Activated naive CD8-positive, alpha-beta T cell treated with anti-CD3 and anti-CD28 coated beads, Interleukin-2, amount 50 U/mL, for 16 hours (primary cell): ENCODE measurements at places on chromosomes 6 and 20.

- DNase-seq = no peak
Observed at GRCh38 chr20:52226370-52226769, 34.8 kb upstream of the ZFP64 start.

DNA sequence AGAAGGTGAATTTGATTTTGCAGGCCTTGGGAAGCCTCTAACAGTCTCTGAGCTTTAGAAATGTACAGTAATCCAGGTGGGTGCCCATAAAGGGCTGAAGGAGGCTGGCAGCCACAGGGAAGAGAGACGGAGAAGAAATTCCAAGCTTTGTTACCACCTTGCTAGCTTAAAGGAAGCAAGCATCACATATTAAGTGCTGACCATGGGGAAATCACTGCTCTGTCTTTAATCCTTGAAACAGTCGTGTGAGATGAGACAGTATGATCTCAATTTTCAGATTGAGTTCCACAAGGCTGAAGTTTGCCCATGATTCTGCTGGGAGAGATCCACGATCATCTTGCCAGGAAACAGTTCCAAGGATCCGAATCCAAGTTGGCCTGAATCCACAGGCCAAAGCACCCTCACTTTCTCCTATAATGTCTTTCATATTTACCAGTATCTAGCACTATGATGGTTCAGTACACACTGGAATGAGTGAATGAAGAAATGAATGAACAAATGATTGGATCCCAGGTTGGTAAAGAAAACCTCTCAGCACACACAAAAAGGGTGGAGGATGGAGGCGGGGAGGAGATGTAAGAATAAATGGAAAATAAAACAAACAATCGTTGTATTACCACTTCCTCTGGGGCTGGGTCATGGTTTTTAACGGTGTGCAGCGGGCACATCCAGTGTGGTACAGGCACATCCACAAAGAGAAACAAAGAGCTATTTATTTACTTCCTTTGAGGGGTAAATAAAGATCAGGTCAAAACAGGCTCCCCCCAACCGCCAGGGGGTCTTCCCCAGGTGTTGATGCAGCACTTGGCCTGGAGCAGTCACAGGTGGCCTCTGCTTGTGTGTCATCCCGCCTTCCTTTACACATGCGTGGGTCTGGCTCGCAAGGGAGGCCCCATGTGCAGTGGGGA lies 28.2 kb upstream of the TAF8 start:
- DNase-seq = peak; percentile 45

DNA sequence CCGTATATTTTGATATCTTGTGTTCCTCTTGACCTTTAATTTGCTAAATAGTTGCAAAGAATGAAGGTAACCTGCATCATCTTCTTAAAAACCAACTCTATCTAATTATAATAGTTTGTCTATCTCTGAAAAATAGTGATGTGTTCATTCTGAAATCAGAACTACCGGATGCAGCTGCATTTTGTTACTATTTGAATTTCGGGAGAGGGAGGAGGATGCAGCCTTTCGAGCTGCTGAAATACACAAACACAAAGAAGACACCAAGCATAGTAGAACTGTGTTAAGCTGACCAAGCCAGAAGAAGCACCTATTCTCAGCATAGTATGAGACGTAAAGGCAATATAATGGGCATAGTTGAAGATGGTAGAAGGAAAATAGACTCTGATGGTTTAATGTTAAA lies 33.1 kb downstream of the PTPN1 start:
- no peak for DNase-seq

DNA sequence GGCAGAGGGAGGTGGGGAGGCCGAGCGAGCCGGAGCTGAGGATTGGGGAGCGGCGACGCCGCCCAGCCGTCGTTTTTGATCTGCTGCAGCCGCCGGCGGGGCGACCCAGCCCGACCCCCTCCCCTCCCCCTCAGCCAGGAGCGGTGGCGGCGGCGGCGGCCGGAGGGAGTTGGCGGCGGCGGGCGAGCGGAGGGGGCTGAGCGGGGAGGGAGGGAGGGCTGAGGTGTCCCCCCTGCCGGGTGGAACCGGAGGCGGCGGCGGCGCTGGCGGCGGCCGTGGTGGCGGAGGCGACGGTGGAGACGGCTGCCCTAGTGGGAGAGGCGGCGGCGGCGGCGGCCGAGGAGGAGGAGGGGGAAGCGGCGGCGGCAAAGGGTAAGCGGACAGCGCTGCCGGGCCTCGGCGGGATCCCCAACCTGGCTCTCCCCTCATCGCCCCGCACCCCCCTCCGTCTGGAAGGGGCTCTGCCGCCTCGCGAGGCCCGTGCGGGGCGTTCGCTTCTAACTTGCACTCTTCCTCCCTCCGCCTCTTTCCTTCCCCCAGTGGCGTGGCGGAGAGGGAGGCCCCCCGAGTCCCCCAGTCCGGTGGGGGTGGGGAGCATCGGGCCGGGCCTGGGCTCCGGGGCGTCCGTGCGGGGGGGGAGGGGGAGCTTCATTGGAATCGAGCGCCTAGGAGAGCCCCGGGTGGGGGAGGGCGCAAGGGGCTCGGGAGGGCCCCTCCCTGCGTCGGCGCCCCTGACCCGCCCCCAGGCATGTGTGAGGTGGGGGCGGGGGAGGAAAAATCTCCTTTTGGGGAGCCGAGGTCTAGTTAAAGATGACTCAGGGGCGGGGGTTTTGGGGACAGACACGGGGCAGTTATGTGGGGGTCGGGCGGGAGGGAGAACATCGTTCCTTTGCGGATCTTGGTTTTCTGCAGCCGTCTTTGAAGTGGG lies at the start of gene TAB2:
Gene TAB2, plus strand, starts transcription at position 69 of the 928 bp plus-strand sequence. CDS start 52,286 bp downstream, outside the sequence.
- DNase-seq = peak; percentile 53

- DNase-seq = no peak
Observed at GRCh38 chr6:165519316-165519715, 143.7 kb downstream of the PDE10A start.

DNA sequence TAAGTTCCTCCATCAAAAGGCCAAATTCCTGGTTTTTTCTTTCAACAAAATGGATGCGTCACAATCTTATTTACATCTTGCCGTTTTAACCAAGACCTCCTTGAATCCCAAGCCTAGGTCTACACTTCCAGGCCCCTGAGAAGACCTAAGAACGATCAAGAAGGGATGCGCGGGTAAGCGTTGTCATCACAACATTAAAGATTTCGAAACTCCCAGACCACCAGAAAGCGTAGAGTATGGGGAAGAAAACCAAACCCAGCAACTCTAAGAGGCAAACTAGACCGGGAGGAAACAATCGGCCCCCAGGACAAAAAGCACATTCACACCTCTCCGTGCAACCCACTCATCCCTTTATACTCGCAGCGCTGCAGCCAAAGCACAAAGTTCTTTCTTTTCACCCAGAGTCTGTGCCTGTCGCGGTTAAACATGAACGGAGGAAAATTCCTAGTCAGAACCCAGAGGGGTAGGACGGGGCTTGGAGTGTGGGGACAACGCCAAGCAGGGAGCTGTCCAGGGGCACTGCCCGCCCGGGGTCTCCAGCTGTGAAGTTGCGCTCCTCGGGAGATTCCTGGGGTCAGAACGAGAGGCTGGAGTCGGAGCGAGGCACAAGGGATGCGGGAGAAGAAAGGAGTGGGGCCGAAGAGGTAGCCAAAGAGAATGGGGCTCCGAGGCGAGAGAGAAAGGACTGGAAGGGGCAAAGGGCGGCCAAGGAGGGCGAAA lies 725 bp downstream of the OSER1 start:
- no peak for DNase-seq

DNA sequence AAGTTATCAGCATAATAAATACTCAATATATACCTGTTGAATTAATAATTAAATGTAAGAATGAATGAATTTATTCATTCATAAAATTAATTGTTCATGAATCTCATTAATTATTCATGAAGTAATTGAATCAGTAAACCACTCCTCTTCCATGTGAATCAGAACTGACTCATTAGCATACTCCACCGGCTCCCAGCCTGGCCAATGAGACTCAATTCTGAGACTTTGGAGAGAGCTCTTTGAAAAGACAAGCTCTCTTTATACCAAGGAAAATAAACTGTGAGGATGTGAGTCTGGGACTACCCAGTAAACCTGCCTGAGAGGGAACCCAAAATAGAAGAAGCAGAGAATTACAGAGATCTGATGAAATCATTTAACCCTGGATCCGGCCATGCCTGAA lies 8.4 kb upstream of the SLC2A10 start:
- no peak for DNase-seq
